HS-5 (cell line): ENCODE measurements at places on chromosomes 4 and X.

DNA sequence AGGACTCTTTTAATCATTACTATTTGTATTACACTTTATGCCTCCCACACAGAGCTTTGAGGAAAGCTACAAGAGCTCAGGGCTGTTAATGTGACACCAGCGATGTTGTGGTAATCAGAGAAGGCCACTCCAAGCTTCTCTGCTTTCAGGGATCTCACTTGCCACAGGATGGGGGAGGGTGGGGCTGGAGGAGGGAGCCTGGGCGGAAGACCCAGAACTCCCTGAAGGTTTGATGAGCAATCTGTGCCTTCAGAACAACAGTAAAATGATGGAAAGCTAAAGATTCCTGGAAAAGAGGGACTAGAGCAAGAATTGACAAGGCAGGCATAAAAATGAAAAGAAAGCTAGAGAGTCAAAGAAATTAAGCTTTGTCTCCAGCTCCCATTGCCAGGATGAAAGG, 75.6 kb downstream of the MAML3 start:
- no peak for DNase-seq

DNA sequence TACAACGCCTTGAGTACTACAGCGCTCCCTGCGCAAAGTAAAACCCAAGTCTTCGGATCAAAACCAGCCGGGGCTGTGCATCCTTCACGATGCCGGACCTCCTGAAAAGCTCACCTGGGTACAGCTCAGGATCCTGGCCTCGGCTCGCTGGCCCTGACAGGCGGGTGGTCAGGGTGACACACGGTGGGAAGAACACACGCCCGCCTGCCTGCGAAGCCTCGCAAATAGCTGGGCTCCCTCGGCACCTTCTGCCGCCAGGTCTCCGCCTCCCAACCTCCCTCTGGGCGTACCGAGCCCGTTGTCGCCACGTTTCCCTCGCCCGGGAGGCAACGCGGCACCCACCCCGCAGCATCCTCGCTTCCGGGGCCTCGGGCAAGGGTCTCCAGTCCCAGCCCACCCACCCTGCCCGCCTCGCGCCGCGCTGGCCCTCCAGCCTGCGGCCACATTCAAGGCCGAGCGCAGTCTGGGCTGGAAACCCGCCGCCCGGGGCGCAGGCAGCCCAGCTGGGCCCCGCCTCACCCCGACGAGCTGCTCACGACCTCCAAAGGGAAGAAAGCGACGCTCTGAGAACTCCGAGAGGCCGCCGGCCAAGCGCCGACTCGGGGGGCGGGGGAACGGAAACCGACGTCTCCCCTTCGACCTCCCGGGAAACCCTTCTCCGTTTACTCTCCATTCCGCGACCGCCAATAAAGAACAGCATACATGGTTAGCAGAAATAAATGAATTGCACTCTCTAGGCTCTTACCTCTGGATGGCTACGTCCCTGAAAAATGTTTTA, 511 bp downstream of the PPM1K start:
- no peak for DNase-seq

- DNase-seq = no peak
Observed at GRCh38 chr4:105350859-105351490, 122.9 kb downstream of the PPA2 start.

DNA sequence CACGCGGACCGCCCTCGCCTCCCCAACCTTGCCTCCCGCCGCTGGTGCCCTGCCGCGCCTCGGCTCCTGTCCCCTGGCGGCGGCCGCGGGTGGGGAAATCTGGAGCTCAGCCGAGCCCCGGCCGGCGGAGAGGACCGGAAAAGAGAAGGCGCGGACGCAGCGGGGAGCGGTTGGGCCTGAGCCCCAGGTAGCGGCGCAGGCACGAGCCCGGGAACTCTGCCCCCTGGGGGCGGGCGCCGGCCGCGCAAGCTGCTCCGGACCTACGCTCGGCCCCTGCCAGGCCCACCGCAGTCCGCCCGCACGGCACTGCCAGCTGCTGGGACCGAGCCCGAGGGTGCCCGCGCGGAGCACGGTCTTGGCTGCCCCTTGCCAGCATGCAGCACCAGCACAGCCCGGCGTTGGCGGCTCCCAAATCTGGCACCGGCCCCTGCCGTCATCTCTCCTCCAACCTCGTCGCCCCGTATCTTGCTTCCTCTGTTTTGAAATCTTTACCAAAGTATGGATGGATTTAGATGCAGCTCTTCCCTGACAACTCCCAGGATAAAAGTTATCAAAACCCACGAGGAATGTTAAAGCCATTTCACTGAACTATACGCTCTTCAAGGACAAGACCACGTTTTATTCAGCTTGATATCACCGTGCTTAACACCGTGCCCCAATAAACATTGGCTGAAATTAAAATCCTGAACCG, at the start of gene PRSS12:
Gene PRSS12, minus strand, starts transcription at position 161 of the 691 bp plus-strand sequence. CDS start 283 bp downstream, outside the sequence.
- no peak for DNase-seq

DNA sequence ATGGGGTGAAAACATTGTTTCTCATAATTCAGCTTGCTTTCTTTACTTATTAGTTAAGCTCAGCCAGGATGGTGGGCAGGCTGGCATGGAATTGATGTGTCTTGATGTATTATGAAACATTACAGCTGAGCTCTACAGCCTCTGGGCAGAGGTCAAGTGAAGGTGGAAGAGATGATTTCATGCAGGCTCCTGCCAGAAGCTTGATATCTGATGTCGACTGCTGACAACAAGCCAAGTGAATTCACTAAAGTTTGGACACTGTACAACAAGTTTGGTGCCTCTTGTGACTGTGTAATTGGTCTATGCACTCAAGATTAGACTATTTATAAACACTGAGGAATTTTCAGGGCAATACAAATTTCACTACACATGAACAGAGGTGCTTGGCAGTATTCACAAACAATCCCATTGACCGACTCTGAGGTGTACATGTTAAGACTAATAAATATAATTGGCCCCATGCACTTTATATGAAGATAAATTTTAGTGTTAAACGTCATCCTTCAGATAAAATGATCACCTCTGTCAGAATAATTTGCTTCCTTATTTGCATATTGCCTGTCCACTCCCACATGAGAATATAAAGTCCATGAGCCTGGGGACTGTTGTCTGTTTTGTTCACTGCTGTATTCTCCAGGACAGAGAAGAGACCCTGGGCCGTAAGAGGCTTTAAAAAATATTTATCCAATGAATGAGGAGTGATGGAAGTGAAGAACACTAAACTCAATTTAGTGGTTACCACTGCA, 612.2 kb downstream of the IQCM start:
- no peak for DNase-seq
